ENCODE measurements at places on chromosomes 12 and 14.

- DNase-seq: peak; percentile 14
Measured at GRCh38 chr14:34874386-34875030, 652 bp downstream of the BAZ1A start.

GRCh38 chr12:49684310-49684854, 22.8 kb downstream of the FMNL3 start:
- no peak for DNase-seq

DNA sequence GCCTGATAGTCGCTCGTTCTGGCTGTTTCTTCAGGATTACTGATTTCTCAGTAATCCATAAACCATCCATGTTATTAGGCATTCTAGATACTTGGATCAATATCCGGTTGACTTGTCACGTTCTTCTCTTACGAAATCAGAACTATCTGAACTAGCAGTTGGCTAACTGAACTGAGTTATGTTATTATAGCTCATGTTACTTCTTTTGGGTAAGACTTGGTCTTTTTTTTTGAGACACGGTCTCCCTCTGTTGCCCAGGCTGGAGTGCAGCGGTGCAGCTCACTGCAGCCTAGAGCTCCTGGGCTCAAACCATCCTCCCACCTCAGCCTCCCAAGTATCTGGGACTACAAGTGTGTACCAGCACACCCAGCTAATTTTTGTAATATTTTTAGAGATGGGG, 178.6 kb downstream of the PRKCH start:
- no peak for DNase-seq

GRCh38 chr14:25488961-25489360, 439.0 kb upstream of the STXBP6 start:
- DNase-seq: no peak

DNA sequence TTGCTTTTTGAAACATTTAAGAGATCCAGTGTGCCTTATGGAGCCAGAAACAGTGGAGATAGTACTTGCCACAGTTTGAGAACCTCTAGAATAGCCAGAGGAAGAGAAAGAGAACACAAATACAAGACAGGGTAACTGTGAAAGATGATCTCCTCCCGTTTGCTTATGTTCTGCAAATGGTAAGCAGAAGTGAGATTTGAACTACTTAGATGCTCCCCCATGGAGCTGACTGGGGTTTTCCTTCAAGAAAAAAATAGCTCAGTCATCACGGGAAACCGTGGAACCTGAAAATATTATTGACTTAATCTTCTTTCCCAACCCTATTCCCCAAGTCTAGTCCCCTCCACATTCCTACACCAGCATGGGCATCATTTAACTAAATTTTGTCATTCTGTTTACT, 87.1 kb downstream of the KIF21A start:
- DNase-seq: no peak

DNA sequence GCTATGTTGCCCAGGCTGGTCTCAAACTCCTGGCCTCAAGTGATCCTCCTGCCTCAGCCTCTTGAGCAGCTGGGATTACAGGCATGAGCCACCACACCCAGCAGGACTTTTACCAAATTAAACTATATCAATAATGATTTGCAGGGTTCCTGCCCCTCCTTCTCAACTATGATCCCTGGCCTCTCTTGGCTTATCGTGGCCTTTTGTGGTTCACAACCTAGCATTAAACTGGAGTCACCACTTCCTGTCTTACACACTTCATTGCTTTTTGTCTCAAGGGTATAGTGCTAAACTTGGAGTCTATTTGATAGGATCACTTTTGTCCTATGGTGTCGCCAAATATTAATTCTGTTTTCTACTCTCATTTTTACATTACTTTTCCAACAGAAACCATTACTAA, 64.5 kb downstream of the SEC23A start:
- DNase-seq: no peak

- no peak for DNase-seq
Measured at GRCh38 chr14:31286456-31287293, 79.1 kb upstream of the HECTD1 start.

DNA sequence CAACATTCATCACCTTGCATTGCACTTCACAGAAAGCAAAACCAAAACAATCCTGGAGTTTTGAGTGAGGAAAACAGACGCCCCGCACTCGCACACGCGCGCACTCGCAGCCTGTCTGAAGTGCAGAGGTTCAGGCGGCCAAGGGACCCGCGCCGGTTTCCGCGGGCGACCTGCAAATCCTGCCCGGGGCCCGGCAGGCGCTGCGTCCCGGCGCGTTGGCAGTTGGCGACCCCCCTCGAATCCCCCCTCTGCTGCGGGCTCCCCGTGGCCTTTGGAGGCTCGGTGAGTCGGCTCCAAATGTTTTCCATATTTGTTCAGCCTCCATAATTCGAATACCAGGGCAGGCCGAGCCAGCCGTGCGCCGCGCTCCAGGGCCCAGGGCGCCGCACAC, at the start of gene SSPN:
SSPN (plus strand) TSS at position 324 of the 391 bp plus-strand sequence. CDS start 100 bp downstream, outside the sequence.
- no peak for DNase-seq

GRCh38 chr14:53055003-53055402, 98.1 kb downstream of the DDHD1 start:
- no peak for DNase-seq

DNA sequence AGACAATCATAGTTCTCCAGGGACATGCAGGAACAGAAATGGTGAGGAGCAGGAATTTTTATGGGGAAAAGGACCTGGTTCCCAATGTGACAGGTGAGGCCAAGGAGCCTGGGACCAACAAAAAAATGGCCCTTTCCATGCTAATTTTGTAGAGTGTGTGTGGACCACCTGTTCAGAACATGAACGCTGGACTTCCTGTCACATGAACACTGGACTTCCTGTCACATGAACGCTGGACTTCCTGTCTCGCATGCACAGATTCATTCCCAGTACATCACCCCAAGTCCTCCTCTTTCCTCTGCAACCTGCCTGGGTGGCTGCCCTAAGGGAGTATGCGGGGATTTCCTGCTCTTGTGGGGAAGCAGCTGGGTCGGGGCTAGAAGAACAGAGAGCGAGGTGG, 10.1 kb downstream of the FGF6 start:
- no peak for DNase-seq

DNA sequence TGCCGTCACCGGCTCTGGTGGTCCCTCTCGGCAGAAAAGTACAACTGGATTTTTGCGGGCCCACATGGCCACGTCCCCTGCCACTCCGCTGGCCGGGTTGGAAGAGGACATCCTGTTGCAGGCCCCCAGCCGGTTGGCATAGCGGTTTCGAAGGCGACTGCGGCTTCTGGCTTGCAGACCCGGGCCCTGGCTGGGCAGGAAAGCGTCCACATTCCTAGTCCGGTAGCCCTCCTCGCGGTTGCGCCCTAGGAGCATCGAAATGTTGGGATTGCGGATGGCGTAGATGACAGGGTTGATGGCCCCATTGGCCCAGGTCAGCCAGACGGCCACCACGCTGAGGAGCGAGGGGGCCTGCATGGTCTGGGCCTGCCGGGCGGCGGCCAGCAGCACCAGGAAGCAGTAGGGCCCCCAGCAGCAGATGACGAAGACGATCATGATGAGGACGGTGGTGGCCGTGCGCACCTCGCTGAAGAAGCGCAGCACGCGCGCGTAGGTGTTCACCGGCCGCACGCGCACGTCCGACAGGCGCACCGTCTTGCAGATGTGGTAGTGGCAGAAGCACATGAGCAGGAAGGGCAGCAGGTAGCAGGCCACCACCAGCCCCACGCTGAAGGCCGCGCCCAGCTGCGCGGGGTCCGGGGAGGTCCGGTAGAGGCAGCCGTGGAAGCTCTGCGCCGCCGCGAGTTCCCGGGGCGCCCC, 1.2 kb downstream of the GPR135 start:
- DNase-seq: no peak

DNA sequence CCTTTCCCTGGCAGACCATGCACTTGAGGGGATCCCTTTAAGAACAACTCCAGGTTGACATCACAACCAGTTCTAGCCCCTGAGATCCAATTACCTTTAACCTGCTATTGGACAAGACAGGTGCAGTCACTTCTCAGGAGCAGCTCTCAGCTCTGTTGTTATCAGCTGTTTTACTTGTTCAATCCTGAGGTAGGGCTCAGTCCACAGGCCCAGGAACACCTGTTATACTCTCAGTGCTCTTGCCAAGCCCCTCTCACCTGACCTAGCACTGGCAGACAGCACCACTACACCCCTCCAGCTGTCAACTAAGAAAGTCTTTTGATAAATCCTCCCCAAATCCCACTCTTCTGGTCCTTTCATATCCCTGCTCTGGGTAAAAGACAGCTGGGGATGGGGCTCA, 163.9 kb upstream of the TMTC2 start:
- no peak for DNase-seq

DNA sequence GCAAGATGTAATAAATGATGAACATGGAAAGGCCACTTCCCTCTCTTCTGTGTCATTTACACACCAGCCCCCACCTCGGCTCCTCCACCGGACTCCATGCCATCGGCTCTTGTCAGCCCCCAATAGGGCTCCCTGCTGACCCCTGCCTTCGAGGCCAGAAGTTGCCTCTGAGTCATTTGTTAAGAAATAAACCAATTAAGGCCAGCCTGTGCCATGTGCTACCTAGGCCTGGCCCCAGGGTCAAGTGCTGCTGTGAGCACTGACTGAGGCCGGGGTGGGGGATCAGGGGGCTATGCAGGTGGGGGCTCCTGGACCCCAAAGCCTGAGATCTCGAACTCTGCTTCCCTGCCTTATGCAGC, 53.2 kb downstream of the TESC start:
- DNase-seq: no peak

DNA sequence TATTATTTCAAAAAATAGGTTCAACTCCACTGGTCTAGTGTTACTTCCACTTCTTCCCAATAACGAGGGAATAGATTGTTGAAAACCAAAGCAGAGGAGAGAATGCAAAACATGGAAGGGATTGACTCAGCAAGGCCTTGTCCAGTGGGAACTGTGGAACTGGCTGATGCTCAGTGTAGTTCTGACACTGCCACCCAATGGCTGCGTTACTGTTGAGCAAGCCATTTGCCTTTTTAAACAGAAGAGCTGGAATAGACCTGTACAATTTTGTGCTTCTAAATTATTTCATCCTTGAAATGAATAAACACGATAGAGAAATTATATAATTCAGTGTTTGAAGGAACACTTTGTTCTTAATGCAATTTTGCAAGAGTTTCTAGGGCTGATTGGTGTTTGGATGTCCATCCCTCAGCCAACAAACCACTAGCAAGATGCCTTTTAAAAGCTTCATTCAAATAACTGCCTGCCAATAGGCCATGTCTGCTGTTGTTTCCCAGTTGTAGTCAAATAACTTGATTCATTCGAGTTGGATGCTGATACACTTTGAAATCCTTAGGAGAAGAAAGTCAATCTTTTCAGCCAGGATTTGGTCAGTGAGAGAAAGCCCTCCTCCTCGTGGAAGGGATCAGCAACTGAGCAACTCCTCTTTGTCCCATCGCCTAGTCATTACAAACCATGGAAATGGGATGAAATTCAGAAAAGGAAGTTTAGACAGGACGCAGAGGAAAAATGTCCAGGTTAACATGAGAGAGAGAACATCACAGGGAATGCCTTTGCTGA, 7.3 kb upstream of the MGP start:
- DNase-seq: no peak

GRCh38 chr12:57836442-57837375, 9.8 kb downstream of the CTDSP2 start:
- no peak for DNase-seq

GRCh38 chr14:106845286-106846087, 1319.1 kb downstream of the TMEM121 start:
- peak; percentile 50 for DNase-seq

DNA sequence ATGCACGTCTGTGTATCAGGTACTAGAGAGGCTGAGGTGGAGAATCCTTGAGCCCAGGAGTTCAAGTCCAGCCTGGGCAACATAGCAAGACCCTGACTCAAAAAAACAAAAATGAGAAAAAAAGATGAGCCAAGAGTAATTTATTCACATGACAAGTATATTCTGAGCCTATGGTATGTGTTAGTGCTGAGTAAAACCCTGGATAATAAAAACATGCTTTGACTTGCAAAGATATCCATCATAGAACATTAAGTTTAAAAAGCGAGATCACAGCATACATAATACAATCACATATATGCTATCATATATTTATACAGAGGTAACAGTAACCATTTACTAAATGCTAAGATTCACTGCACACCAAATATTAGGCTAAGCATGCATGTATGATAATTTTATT, 23.9 kb upstream of the SLC10A1 start:
- DNase-seq: no peak

DNA sequence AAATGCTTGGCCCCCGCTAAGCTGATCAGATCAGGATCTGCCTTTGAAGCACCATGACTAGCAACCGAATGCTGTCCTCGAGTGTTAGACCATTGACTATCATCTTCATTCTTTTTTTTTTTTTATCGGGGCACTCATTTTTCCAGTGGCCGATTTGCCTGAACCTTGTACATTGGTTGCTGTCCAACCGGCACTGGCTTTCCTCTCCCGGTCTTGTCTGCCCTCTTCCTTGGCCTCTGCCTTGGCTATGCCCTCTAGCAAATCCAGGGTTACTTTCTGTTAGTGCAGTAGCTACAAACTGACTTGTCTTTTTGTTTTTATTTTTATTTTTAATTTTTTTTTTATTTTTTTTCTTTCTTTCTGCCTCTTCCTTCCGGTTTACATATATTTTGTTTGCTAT, 102.3 kb downstream of the ALG10 start:
- DNase-seq: no peak

DNA sequence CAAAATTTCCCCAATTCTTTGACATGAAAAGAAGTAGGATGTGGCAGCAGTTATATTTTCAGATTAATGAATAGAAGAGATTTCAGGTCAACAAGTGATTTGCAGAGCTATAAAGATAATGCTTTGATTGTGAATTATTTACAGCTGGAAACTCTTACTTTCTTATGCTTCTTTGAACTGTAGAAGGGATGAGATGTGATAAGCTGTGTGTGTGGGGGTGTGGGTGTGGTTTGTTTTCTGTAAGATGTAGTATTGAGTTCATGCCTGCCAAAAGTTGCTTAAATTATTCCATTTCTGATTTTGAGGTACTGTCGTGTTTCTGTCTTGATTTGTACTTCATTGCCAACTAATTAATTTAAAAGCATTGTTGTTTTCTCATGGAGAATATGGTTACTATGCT, 22.7 kb downstream of the AEBP2 start:
- DNase-seq: no peak

GRCh38 chr14:36767603-36768281, 106.1 kb downstream of the PAX9 start:
- DNase-seq: no peak

- no peak for DNase-seq
Measured at GRCh38 chr12:69348162-69348938, at the start of gene LYZ. LYZ (plus strand) TSS chr12:69348381; CDS start chr12:69348409, 28 bp downstream.

DNA sequence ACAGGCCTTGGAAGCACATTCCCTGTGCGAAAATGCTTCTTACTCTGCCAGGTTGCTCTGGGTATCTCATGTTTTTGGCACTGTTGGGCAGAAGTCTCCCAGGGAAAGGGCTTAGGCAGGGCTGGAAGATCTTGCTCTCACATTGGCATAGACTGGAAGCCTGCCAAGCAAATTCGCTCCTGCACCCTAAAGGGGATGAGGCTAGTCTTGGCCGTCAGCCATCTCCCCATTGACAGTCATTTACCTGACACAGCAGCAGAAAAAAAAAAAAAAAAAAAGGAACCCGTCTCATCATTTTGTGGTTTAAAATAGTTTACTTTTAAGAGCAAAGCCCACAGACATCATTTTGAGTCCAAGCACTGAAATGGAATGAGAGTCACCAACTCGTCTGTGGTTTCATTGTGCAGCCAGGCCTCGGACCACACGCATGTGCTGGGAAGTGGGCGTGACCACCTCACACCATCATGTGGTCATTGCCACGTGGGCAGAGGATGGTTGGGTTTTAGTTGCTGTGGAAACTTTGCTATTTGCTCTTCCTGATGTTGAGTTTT, 84.8 kb downstream of the NRXN3 start:
- DNase-seq: no peak
